Lung (tissue), 17 donors: ENCODE measurements at places on chromosomes 7 and 10. TPM values are rescaled to one million over a fixed set of nuclear protein-coding genes. Genes with fewer than 3 reads are reported as not detected.

GRCh38 chr7:47670729-47671128, 88.8 kb upstream of the TNS3 start:
- no peak overlapping the region for H3K27ac ChIP-seq
- DNase-seq: peak; percentile 82
- H3K4me3 ChIP-seq: no peak overlapping the region
- H3K4me1 ChIP-seq: peaks cover 3% of the 10 kb centered on the region

GRCh38 chr10:71230656-71231025, 18.3 kb downstream of the UNC5B start:
- H3K27me3 ChIP-seq: no peaks in the 10 kb centered on the region
- peaks cover 40% of the 10 kb centered on the region for H3K4me1 ChIP-seq
- no peak overlapping the region for H3K4me3 ChIP-seq
- H3K36me3 ChIP-seq: no peaks in the 10 kb centered on the region

GRCh38 chr10:85212526-85212925, 884.1 kb downstream of the CCSER2 start:
- no peaks in the 10 kb centered on the region for H3K36me3 ChIP-seq
- H3K4me3 ChIP-seq: no peak overlapping the region
- H3K4me1 ChIP-seq: no peaks in the 10 kb centered on the region
- DNase-seq: peak; percentile 8
- no peak overlapping the region for H3K27ac ChIP-seq
- H3K27me3 ChIP-seq: no peaks in the 10 kb centered on the region

DNA sequence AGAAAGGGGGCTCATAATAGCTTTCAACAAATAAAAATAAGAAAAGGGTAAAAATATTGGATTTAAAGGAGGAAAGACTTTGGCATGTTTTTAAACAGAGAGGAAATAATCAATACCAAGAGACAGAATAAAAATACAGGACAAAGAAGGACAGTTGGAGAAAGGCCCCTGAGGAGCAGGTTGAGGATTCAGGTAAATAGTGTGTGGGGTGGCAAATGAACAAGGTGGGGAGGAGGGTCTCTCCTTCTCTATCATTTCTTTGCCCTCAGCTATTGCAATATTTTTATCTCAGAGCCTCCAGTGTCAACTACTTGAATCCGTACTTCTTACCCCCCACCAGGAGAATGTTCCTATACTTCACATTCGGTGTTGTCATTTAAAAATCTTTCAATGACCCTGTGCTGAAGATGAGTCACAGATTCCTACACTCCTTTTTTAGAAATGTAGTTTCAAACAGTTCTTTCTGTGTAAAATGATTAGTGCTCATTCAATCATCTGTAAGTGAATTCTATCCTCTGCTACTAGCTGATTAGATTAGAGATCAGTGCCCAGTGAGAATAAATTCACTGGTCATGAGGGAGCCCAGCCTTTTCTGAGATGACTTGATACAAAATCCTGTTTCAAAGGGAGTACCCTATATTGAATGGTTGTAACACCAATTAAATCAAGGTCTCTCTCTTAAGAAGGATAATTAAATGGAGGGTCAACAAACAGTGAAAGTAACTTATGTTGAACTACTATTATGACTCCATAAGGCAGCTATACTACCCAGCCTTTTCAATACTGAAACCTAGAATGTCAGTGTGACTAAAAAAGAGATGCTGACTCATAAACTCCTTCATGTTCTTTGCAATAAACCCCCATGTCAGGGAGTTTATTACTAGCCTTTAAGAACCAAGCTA, 50.4 kb upstream of the WNT16 start:
- no peak overlapping the region for H3K4me3 ChIP-seq
- H3K27ac ChIP-seq: no peak overlapping the region
- no peaks in the 10 kb centered on the region for H3K4me1 ChIP-seq
- peaks cover 3% of the 10 kb centered on the region for H3K36me3 ChIP-seq

DNA sequence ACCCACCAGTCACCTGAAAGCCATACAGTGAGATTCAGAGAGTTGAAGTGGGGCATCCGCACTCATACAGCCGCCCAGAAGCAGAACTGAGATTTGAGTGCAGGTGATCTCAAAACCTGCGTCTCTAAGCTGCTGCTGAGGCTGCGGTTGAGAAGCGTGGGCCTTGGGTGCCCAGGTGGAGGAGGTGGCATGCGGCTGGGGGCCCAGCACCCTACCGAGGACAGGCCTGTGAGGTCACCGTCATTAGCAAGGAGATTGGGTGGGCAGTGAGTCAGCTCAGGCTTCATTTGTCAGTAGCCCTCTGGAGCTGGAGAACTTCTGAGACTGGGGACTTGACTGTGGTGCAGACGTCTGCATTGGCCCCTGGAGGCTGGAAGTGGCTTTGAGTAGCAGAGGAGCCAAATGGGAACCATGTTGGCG, 29.8 kb downstream of the ZMIZ1 start:
- no peak for DNase-seq
- no peak overlapping the region for H3K27ac ChIP-seq
- no peaks in the 10 kb centered on the region for H3K27me3 ChIP-seq
- H3K4me1 ChIP-seq: peaks cover 69% of the 10 kb centered on the region

AKR1C4 gene
- not detected for total RNA-seq

NRP1 gene
- total RNA-seq: 188 TPM

GSAP gene
- total RNA-seq: 99.3 TPM
